ENCODE measurements at places on chromosomes 1 and 21.
A peak's percentile ranks its signal among the peaks of the same experiment; 100 is the strongest.

GRCh38 chr1:164771041-164771618 is 212.1 kb downstream of the PBX1 start:
- DNase-seq = no peak

DNA sequence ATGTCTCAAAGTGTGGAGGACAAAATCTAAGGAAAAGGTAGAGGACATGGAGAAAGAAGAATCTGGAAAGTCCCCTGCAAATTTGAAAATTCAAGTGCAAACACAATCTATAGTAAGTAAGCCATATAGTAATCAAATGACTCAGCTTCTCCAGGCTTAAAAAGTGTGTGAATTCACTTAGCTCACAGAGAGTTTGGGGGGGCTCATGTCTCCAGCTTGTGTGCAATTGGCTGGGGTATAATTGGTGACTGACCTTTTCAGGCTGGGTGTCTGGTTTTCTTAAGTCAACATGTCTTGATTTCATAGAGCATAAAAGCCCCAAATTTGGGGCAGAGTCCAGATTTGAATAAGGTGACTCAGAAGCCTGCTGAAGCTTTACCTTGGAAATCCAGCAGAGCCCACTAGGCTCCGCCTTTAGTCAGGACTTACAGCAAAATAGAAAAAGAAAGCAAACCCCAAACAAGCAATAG is 8.6 kb downstream of the CLDN14 start:
- DNase-seq = no peak

- no peak for DNase-seq
Observed at GRCh38 chr1:15354580-15354965, 55.1 kb upstream of the EFHD2 start.

- peak; percentile 82 for DNase-seq
Observed at GRCh38 chr1:184838504-184838951, 83.9 kb upstream of the EDEM3 start.

DNA sequence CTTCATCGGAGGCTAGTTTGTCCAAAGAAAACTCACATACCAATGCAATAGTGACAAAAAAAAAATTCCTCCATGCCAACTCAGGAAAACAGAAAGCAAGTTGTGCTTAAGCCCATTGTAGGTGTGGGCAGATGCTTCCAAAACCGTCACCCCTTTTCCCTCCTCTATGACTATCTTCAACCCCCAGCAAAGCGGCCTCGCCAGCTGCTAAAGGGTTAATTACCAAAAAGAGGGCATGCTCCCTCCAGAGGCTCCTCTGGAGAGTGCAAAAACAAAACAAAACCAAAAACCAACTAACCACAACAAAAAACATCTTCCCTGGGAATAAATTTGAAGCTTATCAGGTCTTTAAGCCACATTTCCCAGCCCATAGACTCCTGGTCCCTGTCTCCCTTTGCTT is 1.2 kb downstream of the LMOD1 start:
- DNase-seq = no peak

DNA sequence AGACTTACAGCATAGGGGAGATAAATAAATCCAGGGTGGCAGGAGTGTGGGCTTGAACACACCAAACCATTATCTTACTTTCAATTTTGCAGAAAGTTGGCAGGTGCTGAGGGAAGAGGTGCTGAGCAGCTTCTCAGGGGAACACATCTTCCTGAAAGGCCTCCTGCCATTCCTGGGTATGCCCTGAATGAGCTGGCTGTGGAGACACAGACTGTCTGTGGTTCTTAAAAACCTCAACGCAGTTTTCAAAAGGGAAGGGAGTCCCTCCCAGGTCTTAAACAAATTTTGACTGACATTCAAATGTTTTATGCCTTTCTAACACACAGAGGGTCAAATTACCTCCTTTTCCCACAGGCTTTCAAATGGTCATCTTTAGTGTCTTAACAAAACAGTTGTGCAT is 166.9 kb downstream of the TNFSF18 start:
- no peak for DNase-seq

- no peak for DNase-seq
Observed at GRCh38 chr1:205381305-205381704, 24.6 kb upstream of the KLHDC8A start.

- DNase-seq = no peak
Observed at GRCh38 chr1:219902951-219903350, 25.4 kb downstream of the SLC30A10 start.

DNA sequence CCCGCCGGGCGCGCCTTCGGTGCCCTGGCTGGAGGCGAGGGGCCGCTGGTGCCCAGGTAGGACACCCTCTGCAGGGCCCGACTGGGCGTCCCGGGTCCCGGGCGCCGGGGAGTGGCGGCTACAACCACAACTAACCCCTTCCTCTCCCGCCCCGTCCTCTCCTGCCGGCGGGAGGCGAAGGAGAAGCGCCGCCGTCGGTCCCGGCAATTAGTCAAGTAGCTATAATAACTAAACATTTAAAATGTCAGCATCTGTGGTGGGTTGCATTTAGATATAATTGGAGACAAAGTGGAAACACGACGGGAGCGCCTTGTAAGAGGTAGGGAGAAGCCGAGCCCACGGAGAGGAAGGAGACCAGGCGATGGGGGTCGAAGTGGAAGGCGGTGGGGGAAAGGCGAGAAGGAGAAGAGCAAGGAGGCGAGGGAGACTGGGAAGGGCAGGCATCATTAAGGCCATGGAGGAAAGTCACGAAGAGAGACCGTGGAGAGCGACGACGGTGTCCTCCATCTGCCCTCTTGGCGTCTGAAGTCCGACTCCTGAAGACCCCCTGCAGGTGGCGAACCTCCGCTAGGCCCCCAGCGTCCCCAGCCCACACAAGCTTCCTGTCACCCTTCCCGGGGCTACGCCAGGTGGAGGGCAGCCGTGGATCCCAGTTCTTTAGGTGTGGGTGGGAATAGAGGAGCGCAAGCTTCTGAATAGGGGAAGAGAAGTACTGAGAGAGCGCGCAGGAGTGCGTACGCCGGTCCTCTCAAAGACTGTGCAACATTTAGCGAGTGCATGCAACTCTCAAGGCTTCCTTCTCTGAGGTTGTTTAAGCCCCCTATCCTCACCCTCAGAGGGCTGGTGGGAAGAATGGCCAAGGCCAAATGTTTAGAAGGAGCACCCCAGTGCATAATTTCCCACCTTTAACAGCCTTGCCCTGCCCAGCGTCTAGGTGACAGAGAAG is 1.6 kb downstream of the CNIH3 start:
- peak; percentile 25 for DNase-seq

GRCh38 chr1:115219927-115220326 is 118.1 kb downstream of the NGF start:
- no peak for DNase-seq

DNA sequence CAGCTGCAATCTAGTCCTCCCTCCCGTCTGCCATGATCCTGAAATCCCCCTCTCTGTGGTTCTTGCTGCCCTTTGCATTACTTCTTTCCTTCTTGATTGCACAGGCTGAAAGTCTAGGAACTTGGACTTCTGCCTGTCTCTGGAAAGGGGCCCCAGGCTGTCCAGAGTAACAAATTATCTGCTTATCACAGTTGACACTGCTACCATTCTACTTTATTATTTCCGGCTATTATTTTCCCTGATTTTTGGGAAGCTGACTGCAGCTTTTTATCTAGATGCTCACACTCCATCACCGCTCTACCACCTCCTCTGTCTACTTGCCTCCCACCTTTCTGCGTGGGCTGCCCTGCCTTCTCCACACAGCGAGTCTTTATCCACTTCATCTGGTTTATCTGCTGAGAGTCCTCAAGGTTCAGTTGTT is 202.1 kb upstream of the PLXNA2 start:
- DNase-seq = no peak

DNA sequence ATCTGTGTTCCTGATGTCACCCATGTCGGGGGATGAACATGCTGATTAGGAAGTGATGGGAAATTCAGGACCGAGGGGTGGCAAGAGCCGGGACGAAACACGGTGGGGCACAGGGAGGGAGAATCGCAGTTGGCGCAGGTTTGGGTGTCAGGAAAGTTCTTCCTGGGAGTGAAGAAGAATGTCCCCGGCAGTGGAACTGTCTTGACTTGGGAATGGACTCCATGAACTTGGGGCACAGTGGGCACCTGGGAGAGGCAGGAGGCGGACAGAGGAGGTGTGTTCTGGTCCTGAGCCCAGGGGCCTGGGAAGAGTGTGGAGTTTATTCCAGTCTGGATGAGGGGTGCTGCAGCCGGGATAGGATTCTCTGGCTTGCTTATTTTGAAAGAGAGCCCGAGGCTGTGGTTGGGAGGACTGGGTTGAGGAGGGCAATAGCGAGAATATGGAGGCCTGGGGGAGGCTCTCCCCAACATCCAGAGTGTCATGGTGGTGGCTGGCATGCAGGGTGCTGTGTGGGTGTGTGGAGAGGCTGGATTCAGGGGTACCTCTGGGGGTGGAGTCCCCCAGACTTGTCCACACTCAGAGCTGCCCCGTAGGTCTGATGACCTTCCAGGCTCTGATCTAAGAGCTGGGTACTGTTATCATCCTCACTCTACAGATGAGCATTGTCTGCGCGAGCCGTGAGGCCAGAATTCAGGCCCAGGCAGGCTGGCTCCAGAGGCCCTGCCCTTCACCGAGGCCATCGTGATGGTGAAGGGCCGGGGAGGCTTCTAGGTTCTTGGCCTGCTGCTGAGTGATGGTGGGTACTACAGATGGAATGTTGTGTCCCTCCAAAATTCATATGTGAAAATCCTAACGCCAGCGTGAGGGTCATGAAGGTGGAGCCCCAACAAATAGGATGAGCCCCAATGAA is 274.5 kb upstream of the C1orf174 start:
- DNase-seq = no peak

DNA sequence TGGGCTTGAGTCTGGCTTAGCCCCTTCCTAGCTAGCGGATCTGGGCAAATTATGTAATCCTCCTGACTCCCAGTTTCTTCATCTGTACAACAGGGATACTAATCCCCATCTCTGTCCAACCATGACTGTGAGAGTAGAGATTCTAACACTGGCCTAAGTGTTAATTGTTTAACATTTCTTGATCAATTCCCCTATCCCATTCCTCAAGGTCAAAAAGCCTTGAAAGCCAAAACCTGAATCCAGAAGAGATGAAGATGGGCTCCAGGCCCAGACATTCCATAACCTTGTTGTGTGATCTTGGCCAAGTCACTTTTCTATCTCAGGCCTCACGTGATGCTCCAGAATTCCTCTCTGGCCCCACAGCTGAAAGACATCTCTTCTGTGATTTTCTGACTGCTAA is 18.8 kb upstream of the PHLDA3 start:
- DNase-seq = no peak

- no peak for DNase-seq
Observed at GRCh38 chr1:227742738-227743715, 7.8 kb downstream of the SNAP47 start.

DNA sequence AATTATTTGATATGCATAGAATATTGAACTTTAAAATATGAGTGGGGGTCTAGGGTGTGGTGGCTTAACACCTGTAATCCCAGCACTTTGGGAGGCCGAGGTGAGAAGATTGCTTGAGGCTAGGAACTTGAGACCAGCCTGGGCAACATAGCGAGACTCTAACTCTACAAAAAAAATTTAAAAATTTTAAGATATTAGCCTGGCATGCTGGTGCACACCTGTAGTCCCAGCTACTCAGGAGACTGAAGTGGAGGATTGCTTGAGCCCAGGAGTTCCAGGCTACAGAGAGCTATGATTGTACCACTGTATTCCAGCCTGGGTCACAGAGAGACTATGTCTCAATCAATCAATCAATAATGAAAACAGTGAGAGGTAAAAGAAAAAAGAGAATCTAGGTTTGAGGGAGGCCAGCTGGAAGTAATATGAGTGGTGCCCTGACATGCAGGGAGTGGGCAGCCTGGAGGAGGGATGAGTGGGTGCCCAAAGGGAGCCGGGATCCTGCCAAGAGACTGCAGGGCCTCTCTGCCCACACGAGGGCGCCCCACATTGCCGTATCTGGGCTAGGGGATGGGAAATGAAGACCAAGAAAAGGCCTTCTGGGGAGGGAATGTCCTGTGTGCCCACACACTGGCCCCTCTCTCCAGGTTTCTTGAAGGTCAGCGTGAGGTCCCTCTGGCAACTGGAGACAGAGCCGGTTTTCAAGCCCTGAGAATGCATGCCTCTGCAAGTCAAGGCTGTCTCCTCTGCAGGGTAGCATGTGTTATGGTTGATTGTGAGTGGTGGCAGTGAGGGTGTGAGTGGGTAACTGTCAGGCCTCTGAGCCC is 93.9 kb upstream of the PPM1J start:
- DNase-seq = peak; percentile 67

- no peak for DNase-seq
Observed at GRCh38 chr1:174963529-174964125, 36.1 kb upstream of the CACYBP start.

DNA sequence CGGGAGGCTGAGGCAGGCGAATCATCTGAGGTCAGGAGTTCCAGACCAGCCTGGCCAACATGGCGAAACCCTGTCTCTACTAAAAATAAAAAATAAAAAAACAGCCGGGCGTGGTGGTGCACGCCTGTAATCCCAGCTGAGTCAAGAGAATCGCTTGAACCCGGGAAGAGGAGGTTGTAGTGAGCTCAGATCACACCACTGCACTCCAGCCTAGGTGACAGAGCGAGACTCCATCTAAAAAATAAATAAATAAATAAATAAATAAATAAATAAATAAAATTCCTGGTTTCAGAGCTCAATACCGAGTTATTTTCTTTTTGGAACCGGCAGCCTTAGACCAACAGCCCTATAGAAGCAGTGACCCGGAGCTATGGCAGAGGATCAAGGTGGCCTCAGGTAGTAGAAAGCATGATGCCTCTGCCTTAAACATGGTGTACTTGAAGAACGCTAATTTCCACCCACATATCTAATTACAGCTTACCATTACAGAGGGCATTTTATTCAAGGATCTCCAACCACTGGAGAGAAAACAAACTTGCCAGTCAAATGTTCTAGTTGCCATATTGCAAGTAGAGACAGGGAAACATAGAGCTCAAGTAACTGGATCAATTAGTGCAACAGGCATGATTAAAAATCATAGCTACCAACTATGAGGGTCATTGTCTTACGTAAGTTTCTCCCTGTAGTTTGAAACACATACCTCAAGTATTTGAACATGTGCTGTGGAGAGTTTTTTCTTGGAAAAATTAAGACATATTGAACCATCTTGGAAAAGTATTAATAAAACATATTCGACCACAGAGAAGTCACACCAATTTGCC is 2.0 kb upstream of the ENAH start:
- no peak for DNase-seq

DNA sequence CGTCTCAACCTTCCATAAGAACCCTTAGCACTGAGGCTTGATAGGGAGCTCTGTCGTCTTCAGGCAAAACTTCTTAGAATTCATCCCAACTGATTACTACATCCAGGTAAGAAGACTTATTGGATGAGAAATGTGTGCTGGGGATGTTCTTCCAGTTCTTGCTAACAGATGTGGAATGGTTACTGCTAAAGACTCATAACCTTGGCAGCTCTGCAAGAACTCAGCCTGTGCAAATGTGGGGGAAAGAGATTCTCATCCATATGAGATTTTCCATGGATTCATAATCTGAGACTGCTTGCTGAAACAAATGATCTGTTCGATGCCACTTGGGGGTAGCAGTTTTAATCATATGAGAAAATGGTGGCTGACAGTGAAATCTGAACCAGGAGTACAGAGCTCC is 48.2 kb downstream of the NTPCR start:
- no peak for DNase-seq

- DNase-seq = no peak
Observed at GRCh38 chr1:22413799-22414198, 37.9 kb upstream of the ZBTB40 start.

GRCh38 chr1:147622731-147623130 is 47.6 kb downstream of the ACP6 start:
- no peak for DNase-seq
